ENCODE measurements at places on chromosomes 5 and 9. TPM values are rescaled to one million over a fixed set of nuclear protein-coding genes. Genes with fewer than 3 reads are reported as not detected.

The CDHR2 gene
- total RNA-seq: 0.45 TPM

DNA sequence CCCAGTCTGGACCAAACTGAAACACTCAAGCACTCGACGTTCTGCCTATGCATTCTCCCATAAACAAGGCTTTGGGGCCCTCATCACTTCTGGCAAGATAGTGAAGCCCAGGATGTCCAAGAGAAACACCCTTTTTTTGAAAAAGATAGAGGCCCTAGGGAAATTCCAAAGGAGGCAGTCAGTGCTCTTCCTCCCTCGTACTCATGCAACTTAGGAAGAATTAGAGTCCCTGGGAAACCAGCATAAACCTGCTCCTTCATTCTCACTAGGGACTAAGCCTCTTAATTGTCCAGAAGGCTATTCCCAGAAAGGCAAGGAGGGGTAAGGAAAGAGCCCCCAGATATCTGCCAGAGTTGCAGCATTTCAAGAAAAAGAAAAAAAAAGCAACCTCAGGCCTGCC, 7.8 kb upstream of the RUSC2 start:
- no peak for DNase-seq

DNA sequence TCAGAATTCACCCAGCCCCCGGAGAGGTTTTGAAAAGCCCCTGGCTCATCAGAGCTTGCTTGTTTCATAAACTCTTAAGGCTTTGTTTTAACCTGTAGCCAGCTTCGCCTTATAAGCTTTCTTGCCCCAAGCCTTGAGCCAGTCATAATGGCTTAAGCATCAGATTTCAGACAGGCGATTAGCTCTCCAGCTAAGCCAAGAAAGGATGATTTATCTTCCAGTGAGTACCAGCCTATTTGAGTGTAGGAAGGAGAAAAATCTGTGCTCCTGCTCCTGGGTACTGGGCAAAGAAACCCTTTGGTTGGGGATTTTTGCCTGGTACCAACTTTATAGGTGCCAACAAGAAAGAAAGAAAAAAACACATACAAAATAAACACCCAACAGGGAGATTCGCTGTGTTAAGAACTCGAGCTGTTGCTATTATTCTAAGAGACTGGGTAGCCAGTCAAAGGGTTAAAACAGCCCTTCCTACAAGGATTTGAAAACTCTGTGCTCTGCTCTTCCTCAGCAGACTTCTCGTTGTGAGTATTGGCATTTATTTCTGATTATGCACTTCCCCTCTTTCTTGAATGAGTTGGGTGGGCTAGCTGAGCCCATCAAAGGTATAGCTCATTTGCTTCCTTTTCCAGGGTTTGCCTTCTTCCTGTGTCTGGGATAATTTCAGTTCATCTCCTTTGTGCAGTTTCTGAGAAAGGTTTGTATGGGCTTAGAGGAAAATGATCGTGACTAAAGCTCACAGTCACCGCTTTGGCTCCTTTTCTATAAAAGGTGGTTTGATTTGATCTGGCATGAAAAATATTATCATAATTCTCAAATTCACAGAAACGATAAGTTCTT, 157.2 kb upstream of the DMRT1 start:
- DNase-seq: no peak

- DNase-seq: no peak
Observed at GRCh38 chr9:75616841-75617566, 273.5 kb upstream of the PCSK5 start.

The ANKRD18A gene
- total RNA-seq: 4.5 TPM

The CCNJL gene
- not detected for total RNA-seq

The SHB gene
- total RNA-seq: 1.6 TPM

DNA sequence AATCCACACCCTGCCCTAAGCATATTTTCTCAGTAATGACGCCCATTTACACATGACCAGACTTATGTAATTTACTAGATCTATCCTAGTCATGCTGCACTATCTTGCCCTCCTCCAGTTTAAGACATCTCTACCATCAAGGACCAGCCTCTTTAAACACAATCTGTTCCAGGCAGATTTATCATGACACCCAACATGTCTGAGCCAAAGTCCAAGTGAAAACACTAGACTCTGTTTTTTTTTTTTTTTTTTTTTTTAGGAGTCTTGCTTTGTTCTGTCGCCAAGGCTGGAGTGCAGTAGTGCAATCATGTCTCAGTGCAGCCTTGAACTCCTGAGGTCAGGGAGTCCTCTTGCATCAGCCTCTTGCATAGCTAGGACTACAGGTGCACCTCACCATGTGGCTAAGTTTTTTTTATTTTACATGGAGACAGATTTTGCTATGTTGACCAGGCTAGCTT, 354.6 kb downstream of the ARRDC3 start:
- DNase-seq: no peak

GRCh38 chr5:138469540-138470321, 4.5 kb downstream of the EGR1 start:
- no peak for DNase-seq

- no peak for DNase-seq
Observed at GRCh38 chr9:134650431-134651190, 9.0 kb downstream of the COL5A1 start.

The LHX3 gene
- total RNA-seq: not detected

- DNase-seq: no peak
Observed at GRCh38 chr9:34536685-34537084, 13.9 kb upstream of the ENHO start.

The PDZD2 gene
- total RNA-seq: not detected

GRCh38 chr5:43179836-43180235, 12.2 kb upstream of the NIM1K start:
- no peak for DNase-seq

DNA sequence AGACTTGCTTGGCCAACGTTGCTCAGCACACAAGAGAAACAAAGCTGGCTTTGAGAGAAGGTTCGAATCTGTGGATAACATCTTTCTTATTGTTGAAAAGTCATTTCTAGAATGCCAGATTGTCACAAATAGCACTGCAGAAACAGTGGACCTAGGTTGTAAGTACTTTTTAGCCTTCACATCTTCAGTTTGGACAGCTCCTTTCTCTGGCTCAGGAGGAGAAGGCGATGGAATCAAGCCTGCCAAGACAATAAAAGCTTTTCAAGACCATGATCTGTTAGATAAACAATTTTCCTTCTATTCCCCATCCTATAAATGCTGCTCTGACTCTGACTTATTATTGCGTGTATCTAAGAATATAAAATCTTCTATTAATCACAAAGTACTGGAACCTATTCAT, 615.2 kb upstream of the SEMA6A start:
- DNase-seq: no peak

The FREM1 gene
- not detected for total RNA-seq

The ARL14EPL gene
- total RNA-seq: not detected

The TNFSF15 gene
- 1.5 TPM for total RNA-seq

The LCN2 gene
- total RNA-seq: not detected

DNA sequence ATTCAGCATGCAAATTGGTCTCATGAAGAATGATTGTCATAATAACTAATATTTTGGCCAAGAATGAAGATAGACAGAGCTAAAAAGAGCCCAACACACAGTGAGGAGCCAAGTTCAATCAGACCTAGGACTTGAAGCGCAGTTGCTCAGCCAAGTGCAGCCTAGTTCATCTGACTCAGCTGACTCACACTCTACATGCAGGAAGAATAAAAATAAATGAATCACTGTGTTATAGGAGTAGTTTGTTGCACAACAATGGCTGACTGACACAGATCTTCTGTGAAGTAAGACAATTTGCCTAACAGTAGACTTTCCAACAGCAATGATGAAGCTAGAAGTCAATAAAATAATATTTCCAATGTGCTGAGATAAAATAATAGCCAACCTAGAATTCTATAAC, 261.5 kb downstream of the CEMIP2 start:
- no peak for DNase-seq

GRCh38 chr9:117072216-117072615, 342.6 kb downstream of the ASTN2 start:
- DNase-seq: no peak

- no peak for DNase-seq
Observed at GRCh38 chr5:165305596-165305995, 1800.2 kb downstream of the MAT2B start.

DNA sequence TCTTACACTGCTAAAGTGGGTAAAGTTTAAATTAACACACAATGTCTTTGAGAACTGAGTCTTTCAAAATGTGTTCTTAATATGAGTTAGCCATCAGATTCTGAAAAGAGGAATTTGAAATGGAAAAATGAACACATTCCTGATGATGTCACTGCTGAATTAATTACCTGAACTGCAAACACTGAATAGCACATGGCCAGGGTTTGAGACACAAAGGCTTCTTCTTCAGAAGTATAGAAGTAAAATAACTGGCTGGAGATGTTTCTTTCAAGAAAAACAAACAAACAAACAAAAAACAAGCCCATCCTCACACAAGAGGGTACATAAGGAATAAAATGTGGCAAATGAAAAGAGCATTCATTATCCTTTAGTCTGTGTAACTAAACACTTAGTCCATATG, 7.1 kb downstream of the GLIS3 start:
- DNase-seq: no peak

DNA sequence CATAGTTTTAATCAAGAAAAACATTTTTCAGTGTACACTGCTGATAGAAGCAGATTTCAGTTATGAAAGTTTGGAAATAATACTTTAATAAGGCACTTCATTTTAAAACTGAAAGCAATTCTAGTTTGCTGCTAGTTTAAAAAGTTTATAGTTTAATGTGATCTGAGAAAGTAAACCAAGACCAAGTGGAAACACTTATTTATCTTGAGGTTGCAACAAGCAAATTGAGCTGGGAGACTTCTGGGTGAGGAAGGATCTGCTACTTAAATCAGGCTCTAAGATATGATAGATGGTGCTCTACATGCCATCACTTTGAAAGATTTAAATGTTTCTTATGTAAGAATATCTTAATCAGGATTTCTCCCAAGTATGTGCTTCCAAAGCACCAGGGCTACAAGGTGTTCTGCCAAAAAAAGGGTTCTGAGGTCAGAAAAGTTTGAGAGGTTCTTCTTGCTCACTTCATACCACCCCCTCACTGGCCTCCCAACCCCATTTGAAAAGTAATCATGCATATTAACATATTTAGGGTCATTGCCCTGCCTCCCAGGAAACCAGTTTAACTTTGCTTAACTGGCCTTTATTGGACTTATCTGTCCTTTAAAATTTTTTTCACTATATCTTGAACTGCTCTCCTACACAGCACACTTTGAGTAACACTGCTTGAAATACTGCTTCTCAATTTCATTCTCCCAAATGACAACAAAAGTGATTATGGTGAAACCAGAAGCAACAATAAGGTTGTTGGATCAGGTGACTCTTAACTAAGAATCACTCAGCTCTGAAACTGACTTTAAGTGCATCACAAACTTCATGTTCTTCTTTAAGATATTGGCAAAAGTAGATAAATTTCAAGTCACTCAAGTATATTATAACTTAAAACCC, 15.5 kb downstream of the SLC44A1 start:
- DNase-seq: no peak

The DUSP1 gene
- 10.6 TPM for total RNA-seq

The PLAC8L1 gene
- total RNA-seq: 0.57 TPM

DNA sequence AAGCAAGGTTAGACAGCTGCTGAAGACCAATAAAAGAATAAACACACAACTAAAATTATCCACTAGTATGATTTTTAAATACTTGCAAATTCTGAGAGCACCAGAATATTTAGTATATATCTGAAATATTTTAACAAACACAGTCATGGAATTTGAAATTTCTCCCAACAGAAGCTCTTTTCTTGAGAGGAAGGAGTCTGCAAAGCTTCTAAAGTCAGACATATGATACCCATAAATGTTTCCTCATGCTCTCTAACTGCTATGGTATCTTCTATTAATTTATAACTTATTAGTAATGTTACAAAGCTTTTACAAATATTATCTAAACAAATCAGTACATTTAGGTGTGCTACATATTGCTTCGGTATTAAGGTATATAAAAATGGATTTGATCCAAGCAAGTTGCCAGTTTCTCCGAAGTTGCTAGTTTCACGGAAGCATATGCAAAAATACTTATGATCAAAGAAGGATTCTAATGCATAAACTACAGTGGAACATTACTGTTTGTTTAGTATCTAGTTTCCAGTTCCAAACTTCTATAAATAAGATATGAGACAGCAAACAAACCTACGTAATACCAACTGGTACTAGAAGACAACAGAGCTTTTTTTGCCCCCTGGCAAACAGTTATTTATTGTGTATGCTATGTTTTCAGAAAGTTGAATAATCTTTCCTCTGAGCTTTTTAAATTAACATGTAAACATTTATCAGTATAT, 22.0 kb downstream of the FNIP1 start:
- no peak for DNase-seq

- no peak for DNase-seq
Observed at GRCh38 chr5:149886692-149887470, 57.7 kb downstream of the PDE6A start.

DNA sequence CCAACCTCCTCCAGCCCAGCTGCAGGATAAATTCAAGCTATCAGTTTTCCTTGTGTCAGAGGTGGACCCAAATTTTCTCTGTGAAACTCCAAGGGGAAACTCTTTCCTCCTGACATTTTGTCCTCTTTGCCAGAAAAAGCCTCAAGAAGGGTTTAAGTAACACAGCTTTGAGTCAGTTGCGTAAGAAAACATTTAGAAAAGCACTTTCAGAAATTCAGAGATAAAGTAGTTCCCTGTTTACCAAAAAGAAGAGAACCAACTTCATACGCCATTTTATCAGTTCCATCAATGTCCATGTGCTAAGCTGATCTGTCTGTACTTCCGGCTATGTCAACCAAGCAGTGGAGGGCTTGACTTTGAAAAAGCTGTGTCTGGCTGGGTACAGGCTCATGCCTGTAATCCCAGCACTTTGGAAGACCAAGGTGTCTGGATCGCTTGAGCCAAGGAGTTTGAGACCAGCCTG, 19.9 kb upstream of the SUSD1 start:
- DNase-seq: no peak

The C9orf153 gene
- total RNA-seq: 0.33 TPM

The SPATA31E1 gene
- not detected for total RNA-seq

GRCh38 chr5:111997308-111997707, 240.3 kb upstream of the NREP start:
- DNase-seq: no peak

The PCDHA9 gene
- not detected for total RNA-seq

DNA sequence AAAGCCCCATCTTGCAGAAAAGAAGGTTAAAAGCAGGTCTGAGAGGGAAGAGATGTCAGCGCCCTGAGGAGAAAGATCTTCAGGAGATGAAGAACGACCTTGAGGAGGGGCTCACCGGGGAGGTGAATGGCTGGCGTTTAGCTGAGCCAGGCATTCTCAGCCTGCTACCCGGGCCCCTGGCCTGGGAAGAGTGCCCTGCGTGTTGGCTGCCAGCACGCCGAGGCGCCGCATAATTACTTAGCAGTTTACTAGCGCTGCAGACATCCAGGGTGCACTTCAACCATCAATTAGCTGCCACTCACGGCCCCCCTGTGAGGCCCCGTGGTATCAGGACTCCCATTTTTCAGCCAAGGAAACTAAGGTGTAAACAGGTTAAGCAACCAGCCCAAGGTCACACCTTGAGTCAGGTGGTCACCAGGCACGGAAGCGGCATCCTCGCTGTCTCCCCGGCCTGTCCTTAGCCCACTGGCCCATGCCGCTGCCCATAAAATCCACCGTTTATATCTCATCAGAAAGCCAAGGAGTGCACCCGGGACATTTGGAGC, 551.9 kb downstream of the BNC2 start:
- no peak for DNase-seq

DNA sequence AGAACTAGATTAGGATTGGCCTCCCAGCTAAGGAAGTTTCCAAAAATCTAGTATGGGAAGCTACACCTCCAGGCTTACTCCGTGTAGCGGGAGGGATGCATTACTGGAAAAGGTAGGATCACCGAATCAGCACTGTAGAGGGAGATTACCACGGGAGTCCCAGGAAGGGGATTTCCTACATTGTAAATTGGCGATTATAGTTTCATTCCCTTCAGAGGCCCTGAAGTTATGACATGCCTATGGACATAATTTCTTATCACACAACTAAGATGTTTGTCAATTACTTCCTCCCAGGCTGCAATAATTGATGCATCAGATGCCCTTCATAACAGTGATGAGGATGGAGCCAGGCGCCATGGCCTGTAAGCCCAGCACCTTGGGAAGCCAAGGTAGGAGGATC, 71.2 kb upstream of the NR4A3 start:
- DNase-seq: no peak
